Heart right ventricle (tissue), 16 donors: ENCODE measurements at places on chromosomes 16 and 17.

DNA sequence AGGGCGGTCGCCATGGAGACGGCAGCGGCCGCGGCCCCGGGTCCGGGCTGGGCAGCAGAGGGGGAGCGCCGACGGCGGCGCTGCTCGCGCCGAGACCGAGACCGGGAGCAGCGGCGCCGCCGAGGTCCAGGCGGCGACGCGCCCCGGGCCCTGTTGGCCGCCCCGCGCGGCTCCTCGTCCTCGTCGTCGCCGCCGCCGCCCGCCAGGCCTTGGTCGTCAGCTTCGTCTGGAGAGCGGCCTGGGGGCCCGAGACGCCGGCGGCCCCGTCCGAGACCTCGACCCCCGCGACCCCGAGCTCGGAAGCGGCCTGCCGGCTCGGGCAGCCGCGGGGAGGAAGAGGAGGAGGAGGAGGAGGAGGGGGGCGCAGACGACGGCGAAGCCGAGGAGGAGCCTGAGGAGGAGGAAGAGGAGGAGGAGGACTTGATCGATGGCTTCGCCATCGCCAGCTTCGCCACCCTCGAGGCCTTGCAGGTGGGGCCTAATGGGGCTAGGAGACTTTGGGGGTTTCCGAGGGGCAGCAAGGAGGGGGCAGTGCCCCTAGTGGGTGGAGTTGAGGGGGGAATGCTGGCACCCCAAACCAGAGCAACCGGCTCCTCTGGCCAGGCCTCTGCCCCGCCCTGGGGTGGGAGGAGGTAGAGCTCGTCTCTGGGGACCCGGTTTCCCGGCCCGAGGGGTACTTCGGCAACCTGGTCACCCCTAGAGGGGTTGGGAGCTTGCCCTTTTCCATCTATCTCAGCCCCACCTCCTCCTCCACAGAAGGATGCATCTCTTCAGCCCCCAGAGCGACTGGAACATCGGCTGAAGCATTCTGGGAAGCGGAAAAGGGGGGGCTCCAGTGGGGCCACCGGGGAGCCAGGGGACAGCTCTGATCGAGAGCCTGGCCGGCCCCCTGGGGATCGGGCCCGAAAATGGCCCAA lies 1.5 kb downstream of the FBRS start:
- no peak for DNase-seq

GRCh38 chr17:72576289-72576759 lies 455.5 kb downstream of the SOX9 start:
- no peak for DNase-seq

DNA sequence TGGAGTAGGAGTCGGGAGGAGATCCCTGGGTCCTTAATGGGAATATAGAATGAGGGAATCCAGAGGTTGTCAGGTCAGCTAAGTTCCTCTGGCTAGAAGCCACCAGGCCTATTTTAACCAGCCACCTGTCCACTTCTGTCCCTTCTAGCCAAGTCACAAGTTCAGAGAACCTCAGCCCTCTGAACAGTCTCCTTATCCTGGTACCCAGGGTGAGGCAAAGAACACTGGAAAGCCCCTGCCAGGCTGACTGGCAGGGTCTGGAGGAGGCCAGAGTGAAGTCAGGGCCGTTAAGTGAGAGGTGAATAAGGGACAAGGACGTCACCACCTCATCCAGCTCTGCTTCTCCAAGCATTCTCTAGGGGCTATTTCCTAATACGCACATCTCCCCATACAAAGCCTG lies 2.7 kb downstream of the CTDNEP1 start:
- no peak for DNase-seq

GRCh38 chr17:70238228-70238627 lies 68.9 kb downstream of the KCNJ2 start:
- no peak for DNase-seq

- no peak for DNase-seq
Measured at GRCh38 chr17:68320943-68321555, 29.8 kb downstream of the ARSG start.

- no peak for DNase-seq
Measured at GRCh38 chr17:8062435-8062806, 23.6 kb downstream of the ALOX15B start.

DNA sequence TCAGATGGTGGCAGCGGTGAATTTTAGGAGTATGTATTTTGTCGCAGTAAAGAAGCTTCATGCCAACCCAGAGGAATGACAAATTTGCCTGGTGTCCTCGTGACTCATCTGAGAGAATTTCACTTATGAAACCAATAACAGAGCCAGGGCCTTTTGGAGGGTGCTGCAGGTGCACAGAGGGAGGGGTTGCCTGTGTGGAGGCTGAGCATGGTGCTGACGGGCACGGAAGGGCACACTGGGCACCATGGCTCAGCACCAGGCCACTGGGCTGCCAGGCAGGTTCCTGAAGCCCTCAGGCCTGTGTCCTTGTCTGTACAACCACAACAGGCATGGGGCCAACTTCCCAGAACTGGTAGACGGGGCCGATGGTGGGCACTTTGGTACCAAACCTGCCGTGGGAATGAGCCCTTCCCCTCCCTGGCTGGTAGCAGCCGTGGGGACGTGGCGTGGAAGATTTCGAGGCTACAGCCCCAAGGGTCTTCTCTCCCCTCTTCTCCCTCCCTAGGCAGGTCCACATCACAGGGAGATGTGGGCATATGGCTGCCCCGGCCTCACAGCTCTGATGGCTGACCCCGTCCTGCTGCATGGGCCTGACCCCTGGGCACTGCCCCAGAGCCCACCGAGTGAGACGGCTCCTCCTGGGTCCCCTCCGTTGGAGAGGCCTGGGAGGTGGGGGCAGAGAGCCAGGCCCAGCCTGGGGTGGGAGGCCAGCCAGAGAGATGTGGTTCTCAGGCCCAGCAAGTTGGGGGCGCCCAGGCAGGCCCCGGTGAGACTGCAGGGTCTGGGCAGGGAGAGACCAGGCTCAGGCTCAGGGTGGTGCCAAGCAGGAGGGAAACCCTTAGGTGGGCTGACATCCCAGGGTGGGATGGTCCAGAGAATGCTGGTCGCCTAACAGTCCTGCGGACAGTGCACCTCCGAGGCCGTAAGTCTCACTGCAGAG lies 30.2 kb upstream of the ZNF469 start:
- no peak for DNase-seq

- DNase-seq, result no peak
Measured at GRCh38 chr16:59593194-59593661, 859.1 kb upstream of the GOT2 start.

- DNase-seq, result no peak
Measured at GRCh38 chr16:16857603-16858283, 478.8 kb downstream of the NPIPA7 start.

- DNase-seq, result no peak
Measured at GRCh38 chr17:66043419-66043818, 148.5 kb downstream of the CEP112 start.

DNA sequence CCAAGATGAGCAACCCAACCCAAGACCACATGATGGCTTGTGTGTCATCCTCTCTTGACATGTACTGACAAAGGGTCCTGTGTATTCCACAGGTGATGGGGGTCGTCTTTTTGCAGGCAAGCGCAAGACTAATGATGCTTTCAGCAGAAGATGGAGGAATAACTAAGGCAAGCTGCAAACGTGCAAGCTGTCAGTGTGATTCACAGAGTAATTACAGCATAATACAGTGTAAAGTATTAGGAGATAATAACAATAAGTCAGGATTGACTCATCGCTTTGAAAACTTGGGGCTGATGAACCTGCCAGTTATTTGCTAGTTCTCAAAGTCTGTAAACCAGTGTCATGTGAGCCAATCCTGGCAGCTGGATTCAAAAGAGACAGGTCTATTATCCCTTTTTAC lies 41.6 kb upstream of the ASIC2 start:
- DNase-seq, result no peak

DNA sequence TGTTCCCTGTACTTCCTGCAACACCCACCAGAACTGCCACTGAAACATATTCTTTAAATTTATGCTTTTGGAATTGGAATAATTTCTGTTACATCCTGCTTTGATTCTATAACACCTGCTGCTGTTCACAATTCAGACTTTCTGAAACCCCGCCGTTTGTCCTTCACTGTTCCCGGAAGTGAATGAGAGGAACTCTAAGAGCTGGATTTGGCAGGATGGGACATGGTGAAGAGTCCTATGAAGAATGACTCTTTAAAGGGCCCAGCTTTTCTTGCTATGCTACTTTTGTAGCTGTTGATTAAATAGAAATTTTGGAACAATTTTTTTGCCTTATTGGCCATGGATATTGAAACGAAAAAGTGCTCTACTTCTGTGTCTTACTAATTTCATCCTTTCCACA lies 8.9 kb downstream of the AP2B1 start:
- DNase-seq, result no peak

DNA sequence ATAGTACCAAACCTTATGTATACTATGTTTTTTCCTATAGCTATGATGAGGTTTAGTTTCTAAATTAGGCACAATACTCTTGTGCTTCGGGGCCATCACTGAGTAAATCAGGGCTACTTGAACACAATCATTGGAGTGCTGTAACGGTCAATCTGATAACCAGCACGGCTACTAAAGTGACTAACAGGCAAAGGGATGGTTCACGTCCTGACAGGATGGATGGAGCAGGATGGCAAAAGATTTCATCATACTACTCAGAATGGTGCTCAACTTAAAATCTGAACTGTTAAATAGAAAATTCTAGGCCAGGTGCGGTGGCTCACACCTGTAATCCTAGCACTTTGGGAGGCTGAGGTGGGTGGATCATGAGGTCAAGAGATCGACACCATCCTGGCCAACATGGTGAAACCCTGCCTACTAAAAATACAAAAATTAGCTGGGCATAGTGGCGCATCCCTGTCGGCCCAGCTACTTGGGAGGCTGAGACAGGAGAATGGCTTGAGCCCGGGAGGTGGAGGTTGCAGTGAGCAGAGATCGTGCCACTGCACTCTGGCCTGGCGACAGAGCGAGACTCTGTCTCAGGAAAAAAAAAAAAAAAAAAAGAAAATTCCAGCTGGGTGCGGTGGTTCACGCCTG lies 7.0 kb downstream of the TUFM start:
- DNase-seq, result no peak

DNA sequence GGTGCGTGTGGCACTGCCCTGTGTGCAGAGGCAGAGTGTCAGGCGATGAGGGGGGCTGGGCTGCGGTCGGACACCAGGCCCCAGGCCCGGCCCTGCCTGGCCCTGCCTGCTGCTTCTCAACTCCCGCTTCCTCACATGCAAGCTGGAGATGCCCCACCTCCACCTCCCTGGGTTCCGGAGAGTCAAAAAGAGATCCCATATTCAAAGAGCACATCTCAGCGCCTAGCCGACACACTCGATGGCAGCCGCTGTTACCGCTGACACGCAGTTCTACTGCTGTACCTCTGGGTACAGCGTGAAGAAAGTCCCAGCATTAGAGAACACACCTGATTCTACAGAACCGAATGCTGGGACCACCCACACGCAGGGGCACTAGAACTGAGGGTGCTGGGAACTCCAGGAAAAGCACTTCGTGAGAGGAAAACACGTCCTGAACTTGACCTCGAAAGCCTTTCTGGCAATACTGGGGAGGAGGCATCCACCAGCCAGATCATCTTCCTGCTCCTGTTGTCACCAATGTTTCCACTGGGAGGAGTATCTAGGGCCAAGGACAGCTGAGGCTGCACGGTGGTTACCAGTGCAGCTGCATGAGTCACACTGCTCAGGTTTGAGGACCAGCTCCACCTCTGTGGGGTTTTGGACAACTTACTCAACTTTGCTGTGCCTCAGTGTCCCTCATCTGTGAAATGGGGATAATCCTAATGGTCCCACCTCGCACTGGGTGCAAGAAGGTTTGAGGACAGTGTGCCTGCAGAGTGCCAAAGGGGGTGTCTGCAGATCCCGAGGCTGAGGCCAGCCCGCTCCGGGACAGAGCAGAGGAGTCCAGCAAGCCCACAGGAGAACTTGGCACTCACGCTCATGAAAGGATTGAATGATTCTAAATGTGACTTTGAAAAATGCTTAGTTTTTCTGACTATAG lies 100.4 kb upstream of the DNAH17 start:
- no peak for DNase-seq

- DNase-seq, result no peak
Measured at GRCh38 chr17:32731556-32732295, 145.2 kb downstream of the MYO1D start.

- no peak for DNase-seq
Measured at GRCh38 chr17:32015245-32016013, 8.2 kb downstream of the LRRC37B start.

- DNase-seq, result no peak
Measured at GRCh38 chr17:82956726-82957468, 117.1 kb upstream of the ZNF750 start.

GRCh38 chr17:70825321-70826125 lies 656.2 kb downstream of the KCNJ2 start:
- DNase-seq, result no peak

- no peak for DNase-seq
Measured at GRCh38 chr17:82384051-82384729, 12.6 kb downstream of the UTS2R start.

DNA sequence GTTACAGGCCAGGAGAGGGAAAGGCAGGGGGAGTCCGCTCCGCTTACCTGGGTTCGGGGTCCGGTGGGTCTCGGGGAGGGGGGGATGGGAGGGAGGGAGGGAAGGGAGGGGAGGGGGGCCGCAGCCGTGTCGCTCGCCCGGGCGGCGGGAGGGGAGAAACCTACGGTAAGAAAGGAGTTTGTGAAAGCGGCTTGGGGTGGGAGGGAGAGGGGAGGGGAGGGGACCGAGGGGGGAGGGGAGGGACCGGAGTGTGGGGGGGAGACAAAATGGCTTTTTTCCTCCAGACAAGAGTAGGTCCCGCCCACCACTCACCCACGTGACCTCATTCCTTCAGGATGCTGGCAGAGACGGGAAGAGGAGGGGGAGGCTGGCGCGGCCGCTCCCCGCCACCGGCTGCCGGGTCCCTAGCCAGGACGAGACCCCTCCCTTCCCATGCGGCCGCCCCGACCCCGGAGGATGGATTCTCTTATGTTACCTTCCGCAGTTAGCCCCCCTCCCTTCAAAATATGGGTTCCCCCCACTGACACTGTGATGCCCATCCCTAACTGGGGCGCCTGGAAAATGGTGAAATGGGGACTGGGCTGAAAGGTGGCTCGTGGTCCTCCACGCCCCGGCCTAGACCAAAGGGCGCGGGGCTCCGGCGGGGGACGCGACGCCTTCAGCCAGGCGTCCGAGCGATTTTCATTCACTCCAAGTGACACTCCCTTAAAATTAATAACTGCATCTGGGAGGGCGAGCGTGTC lies at the start of gene PCGF2:
Gene PCGF2, minus strand, starts transcription at position 188 of the 743 bp plus-strand sequence. CDS start 7,934 bp downstream, outside the sequence.
- DNase-seq, result peak; percentile 96

GRCh38 chr16:4833584-4833983 lies 13.5 kb downstream of the GLYR1 start:
- no peak for DNase-seq
